NCI-H2107 (cell line): ENCODE measurements at places on chromosomes 6 and 20.

DNA sequence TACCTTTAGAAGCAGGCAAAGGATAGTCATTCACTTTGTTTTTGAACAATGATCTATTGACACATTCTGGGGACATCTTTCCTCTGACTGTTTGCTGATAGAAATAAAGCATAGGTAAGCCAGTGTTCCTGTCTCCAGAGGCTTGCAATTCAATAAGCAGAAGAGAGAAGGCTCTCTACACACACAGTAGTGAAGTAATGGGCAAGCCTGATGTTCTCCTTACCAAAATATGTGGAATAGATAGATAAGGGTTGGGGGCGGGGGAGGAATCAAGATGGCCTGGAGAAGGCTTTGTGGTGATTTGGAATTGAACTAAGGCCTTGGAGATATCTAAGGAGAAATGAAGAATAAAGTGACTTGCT lies 27.3 kb downstream of the PAQR8 start:
- DNase-seq, result no peak

DNA sequence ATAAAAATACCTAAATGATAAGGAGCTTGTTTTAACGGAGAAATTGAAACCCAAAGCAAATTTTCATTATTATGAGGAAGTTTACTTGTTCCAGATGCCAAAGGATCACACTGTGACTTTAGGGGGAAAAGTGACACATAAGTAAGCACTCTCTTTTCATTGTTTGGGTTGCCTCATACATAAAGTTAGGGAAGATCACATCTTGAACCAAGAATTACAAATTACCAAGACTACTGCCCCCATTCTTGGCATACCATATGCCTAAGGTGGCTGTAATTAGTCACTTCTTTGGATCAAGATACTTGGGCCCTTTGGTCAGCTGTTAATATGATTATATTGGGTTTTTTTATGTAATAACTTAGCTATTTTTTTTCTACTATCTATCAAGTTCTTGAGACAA lies 269.0 kb downstream of the COL12A1 start:
- no peak for DNase-seq

- no peak for DNase-seq
These were observed 57.0 kb downstream of the PPP1R3G start for GRCh38 chr6:5142131-5142530.

DNA sequence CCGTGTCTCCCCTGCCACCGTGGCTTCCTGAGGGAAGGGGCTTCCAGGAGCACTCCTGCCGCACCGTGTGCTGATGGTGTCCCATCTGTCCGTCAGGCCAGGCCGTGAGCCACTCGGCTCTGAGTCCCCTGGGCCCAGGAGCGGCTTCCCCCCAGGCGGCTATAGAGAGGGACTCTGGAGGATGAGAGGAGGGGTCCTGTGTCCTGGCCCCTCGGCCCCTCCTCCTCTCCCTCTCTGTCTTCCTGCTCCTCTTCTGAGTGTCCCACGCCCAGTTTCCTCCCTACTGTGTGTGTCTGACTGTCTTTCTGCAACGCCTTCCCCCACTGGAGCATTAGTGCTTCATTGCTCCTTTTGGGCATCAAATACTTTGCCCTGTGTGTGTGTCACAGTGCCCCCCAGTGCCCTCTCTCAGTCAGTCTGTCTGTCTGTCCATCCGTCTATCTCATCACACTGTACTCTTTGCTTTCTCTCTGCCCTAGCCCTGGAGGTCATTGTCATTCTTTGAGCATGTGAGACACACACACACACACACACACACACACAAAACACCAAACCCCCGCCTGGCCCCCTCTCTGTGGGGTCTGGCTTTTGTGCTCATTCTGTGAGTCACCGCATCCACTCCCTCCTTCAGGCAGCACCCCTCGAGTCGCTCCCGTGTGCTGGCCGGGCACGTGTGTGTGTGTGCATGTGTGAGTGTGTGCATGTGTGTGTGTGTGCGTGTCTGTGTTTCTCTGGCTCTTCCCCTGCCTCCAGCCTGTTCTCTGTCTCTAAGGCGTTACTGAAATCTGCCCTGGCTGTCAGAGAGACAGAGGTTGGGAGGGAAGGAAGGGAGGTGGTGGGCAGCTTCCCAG lies 71.9 kb downstream of the SRC start:
- DNase-seq, result no peak
